Germinal center (tissue), 1 donor: ENCODE measurements at places on chromosomes 13 and 19.

DNA sequence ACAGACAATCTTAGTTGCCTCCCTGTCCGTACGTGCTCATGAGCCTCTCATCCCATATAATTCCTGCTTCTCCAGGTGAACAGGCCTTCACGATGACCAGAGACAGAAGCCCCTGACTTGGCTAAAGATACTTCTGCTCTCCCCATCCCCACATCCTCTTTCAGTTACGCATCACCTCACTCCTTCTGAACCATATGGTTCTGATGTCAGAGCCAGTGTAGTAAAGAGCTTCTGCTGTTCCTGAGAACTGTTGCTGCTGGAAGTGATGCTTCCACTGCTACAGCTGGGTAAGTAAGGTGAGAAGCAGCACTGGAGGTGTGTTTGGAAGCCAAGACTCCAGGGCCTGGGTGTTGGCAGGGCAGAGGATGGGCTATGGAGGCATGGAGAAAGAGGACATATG is 12.9 kb downstream of the SIGLECL1 start:
- no peak for DNase-seq

DNA sequence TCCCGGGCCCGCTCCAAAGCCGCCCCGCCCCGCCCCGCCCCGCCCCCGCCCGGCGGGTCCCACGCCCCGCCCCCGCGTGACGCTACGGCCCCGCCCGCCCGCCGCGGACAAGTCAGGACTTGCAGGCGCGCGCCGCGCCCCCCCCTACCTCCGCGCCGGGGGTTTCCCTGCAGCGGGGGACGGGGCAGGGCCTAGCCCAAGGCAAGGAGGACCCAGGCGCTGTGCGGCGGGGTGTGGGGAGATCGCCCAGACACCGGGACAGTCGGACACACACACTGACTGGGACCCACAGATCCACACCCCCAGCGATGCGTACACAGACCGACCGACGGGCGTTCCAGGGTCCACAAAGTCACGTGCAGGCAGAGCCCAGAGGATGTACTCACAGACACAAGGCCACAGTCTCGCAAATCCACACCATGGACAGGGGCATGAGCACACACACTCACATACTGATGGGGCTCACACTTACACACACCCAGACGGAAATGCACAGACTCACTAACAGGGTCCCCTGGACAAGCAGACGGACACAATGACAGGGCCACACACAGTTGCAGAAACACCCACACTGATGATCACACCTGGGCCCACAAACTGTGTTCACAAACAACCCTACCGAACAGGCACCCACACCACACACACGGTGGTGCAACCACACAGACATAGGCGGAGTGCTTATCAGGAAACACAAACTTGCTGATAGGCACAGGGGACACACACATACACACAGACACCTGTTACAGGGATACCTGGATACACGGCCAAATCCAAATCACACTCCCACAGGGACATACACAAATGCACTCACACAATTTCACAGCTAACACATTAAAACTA is 436 bp upstream of the BBC3 start:
- peak; percentile 88 for DNase-seq

GRCh38 chr19:35032356-35032865 is 2.1 kb downstream of the SCN1B start:
- no peak for DNase-seq

DNA sequence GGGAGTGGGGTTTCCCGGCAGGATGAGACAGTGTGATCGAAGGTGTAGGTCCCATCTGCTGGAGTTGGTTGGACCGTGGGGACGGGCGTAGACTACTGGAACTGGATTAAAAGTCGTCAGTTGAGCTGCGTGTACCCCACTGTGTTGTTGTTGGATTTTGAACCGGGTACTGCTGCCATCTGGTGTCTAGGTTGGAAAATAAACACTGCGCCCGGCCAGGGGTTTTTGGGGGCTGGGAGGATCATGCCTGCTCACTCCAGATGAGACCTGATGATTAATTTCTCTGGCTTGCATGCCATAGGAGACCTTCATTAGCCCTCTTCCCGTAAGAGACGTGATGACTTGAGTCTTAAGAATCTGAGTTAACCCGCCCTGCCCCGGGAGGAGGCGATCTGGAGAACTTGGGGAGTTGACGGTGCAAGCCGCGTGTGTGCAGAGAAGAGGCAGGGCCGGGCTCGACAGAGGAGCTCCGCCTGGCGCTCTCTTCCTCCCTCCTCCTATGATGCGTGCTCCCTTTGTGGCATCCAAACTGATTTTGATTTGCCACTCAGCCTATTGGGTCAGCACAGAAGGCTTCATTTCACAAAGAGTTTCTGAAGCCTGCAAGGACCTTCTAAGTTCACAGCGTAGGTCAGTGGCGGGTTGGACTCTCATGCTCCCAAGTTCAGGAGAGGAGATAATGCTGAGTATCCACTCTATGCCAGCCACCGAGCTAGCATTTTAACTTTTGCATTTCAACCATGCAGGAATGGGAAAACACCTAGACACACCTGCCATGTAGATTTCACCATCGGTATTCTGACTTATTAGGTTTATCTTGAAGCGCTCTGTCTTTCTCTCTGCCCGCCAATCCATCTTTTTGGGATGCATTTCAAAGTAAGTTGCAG is 2.7 kb downstream of the UHRF1 start:
- peak; percentile 79 for DNase-seq

GRCh38 chr19:4346020-4346383 is 2.6 kb downstream of the MPND start:
- no peak for DNase-seq

GRCh38 chr13:110869805-110870706 is 44.8 kb downstream of the ANKRD10 start:
- DNase-seq = no peak

DNA sequence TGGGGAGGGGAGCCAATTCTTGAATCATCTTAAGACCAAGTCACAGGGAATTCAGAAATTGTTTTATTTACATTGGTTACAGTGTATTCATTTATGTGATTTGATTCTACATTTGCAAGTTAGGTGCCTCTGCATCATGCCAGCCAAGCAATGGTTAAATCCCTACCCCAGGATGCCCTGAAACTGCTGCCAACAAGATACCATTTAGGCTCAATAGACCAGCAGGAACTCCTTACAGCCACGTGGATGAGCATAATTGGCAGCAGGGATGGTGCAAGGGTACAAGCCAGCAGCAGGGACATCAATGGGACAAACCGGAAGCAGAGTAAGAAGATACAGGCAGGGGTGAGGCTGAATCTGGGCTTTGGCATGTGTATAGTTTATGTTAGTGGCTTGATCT is 72.4 kb upstream of the NBEA start:
- no peak for DNase-seq

DNA sequence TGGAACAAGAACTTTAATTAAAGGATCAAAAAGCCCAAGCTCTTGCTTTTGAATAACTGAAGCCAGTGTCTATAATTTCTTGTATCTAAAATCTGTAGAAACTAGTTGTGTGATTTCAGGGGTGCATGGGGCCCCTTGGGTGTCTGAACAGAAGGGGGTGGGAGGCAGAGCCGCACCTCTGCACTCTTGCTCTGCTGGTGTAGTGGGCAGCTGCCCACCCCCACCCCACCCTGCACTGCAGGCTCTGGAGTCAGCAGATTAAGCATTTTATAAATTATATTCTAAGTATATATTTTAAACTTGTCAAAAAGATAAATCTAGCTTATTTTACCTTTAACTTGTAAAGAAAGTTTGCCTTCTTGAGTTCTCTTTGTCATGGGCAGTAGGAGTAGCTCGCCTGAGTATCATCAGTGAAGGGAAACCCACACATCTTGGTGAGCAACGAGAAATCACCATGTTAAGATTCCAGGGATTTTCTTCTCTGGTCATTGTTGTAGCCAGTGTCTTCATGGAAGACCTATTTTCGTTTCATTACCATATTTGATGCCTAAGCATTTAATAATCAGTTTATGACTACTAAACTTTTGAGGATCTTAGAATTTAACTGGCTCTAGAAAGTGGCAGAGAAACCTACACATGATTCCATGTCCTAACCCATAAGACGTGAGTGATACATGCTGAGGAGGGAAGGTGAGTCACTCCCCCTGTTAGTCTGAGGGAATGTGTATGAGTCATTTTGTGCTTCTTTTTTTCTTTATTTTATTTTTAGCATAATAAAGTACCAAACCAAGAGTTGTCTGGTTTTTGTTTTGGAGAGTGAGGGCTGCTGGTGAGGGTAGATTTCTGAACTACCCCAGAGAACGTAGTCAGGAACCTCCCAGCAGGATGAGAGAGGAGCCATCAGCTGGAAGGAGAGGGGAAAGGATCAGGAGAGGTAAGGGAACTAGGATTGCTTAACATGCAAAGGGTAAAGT is 7.7 kb downstream of the UBE2L5 start:
- no peak for DNase-seq

- no peak for DNase-seq
Observed at GRCh38 chr13:88071371-88071770, 400.2 kb downstream of the SLITRK5 start.

- DNase-seq = no peak
Observed at GRCh38 chr13:74773248-74773647, 639.0 kb upstream of the KLF12 start.

DNA sequence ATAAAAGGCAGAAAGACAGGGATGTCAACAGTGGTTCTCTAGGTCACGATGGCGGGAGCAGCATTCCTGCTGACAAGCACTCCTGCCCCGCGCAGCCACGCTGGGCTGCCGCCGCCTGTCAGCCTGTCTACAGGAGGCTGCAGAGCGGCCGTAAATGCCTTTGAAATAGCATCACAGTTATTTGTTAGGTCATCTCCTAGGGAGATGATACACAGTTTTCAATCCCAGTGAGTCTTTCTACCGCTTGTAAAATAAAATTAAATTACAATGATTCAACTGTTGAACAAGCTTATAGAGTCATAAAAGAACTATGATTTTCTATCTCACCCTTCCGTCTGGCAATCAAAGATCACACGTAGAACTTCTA is 7.3 kb upstream of the SLC7A9 start:
- no peak for DNase-seq

DNA sequence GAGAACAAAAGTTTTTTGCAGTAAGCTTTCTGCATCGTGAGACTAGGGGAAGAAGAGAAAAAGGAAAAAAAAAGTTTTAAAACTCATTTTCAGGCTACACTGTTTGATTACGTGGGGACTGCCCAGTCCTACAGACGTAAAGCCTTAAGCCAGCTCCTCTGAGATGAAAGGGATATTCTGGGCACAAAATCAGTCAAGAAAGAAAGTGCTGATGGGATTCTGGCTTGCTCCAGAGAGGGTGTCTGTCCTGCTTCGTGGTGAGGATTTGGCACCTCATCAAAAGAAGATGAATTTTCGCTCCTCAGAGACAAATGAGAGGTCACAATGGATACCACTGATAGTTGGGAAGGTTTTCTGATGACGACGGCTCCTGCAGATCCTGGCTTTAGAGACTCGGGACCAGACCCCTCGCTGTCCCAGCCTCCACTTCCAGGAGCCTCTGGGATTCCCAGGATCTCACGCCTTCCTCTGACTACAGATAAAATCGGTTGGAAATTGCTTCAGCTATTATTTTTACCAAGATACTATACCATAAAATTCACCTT is 9.7 kb downstream of the TEX29 start:
- DNase-seq = no peak

- no peak for DNase-seq
Observed at GRCh38 chr19:51509823-51510660, 8.4 kb upstream of the SIGLEC12 start.

- no peak for DNase-seq
Observed at GRCh38 chr19:50952910-50953309, at the start of gene KLK5. Gene KLK5, minus strand, starts transcription at chr19:50953038. Its CDS starts 381 bp downstream, at chr19:50952657.

- no peak for DNase-seq
Observed at GRCh38 chr13:35648201-35648600, 171.7 kb upstream of the MAB21L1 start.

DNA sequence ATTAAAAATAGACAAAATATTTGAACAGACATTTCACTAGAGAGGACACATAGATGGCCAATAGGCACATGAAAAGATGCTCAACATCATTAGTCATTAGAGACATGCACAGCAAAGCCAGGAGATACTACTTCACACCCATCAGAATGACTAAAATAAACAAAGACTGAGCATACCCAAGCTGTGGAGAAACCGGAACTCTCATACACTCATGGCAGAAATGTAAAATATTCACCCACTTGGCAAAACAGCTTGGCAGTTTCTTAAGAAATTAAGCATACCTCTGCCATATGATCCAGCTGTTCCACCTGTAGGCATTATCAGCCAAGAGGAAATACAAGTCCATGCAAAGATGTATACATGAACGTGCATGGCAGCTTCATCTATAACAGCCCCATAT is 213.4 kb downstream of the TSHZ3 start:
- DNase-seq = no peak

DNA sequence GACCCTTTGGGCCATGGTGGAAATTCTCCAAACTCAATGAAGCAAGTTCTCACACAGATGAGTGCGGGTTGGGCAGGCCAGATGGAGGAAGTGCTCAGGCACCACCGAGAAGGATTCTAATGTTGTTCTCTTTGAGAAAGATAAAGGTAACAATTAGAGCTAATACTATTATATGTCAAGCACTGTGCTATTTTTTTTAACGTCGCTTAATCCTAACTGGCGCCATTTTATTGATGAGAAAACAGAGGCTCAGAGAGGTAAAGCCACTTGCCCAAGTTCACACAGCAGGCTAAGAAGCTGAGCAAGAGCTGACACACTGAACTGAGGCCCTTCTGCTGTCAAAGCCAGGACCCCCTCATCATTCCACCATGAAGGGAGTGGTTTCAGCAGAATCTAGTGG is 1.0 kb downstream of the FBL start:
- DNase-seq = no peak

GRCh38 chr13:111668451-111668850 is 348.0 kb downstream of the TEX29 start:
- DNase-seq = no peak

GRCh38 chr19:50365434-50366306 is at the start of gene NAPSA:
Gene NAPSA, minus strand, starts transcription at chr19:50365639. Its CDS starts 18 bp downstream, at chr19:50365621.
- DNase-seq = no peak

- no peak for DNase-seq
Observed at GRCh38 chr19:41913538-41914423, 14.5 kb downstream of the ERFL start.

DNA sequence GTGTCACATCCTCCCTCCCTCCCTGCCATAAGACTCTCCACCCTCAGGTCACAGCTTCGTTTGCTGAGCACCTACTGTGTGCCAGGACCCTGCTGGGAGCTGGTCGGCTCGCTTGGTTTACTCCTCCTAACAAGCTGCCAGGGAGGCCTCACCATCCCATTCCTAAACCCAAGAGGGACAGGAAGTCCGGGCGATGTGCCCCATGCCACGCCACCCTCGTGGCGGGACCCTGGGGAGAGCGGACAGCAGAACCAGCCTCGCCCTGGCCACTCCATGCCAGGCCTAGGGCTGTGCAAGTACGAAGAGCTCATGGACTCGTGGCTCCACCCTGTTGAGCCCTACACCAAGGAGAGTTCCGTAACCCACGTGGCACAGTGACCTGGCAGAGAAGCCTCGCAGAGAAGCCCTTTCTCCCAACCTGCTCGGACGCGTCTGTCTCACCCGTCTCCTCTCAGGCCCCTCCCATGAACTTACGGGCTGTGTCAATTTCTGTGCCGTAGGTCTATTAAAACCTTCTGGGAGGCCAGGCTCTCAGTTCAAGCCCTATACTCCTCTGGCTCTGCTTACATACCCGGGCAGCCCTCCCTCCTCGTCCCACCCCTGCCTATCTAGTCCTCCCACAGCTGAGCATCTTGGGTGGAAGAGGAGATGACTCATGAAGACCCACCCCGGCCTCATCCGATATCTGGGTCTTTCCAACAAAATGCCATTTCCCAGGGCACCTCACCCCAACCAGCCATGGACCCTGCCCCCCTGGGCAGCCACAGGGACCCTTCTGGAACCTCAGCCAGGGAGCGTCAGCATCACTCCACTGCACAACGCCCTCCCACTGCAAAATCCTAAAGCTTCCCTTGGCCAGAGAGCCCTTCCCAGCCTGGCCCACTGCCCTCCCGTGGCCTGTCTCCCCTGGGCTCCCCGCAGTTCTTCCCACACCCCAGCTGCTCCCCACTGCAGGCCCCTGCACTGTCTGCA is 2.6 kb downstream of the UBXN6 start:
- DNase-seq = no peak

- DNase-seq = no peak
Observed at GRCh38 chr13:109725297-109725696, 61.1 kb downstream of the IRS2 start.
